Stimulated activated CD4-positive, alpha-beta T cell treated with anti-CD3 and anti-CD28 coated beads, Interleukin-12 subunit alpha, Interleukin-12 subunit beta, amount 100 ng/mL, for 24 hours (primary cell): ENCODE measurements at places on chromosomes 1 and 21.

GRCh38 chr1:223496883-223497282, 103.7 kb downstream of the CCDC185 start:
- DNase-seq: no peak

GRCh38 chr1:50983219-50983802, 13.3 kb downstream of the CDKN2C start:
- DNase-seq: no peak

GRCh38 chr1:202498542-202498941, 150.0 kb downstream of the PPP1R12B start:
- DNase-seq: no peak

GRCh38 chr1:21384620-21385019, 55.3 kb upstream of the NBPF3 start:
- no peak for DNase-seq

GRCh38 chr1:163656095-163656759, 334.5 kb downstream of the NUF2 start:
- no peak for DNase-seq

DNA sequence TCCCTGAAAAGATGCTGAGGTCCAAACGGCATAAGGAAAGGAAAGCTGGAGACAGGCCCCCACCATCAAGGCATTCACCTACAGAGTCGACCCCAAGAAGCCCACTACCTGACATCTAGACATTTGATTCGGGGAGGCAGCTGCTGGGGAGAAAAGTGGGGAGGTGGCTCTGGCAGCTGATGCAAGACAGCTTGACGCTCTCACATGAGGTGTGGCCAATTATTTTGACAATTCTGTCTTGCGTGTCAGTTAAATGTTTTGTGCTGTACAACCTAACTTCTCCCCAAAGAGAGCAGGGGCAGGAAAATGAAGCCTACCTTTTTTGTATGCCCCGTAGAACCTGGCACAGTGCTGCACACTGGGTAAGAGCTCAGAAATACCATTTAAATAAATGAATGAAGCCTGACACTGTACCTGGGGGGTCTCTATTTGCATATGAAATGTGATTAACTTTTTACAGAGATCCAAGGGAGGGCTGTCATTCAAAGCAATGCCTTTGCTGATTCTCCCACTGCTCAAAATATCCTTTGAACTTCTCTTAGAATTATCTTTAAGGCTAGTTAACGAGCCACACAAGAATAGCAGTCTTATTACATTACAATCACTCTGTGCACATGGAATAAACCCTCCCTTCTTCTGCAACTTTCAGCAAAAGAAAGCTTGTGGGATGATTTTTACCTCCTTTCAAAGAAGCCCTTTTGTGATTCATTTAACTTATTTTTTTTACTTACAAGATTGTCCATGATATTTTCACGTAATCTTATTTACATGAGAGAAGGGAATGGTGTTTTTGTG, 163.2 kb downstream of the TNR start:
- DNase-seq: no peak

DNA sequence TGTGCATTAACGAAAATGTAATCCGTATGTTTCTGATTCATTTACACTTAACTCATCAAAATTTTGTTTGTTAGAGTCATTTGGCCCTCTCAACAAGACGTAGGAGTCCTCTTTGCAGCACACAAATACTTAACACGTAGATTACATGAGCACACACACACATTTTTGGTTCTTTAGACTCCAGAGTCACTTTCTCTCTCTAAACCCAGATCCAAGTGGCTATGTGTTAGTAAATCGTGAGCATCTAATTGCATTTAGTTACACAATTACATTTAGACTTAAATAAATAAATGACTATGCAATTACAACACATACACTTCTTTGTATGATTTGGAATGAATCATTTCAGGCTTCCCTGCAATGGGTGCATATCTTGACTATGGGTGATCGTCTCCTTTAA, 109.0 kb upstream of the GREM2 start:
- no peak for DNase-seq

- DNase-seq: no peak
These were observed 22.9 kb upstream of the DIP2A start for GRCh38 chr21:46435786-46436227.

DNA sequence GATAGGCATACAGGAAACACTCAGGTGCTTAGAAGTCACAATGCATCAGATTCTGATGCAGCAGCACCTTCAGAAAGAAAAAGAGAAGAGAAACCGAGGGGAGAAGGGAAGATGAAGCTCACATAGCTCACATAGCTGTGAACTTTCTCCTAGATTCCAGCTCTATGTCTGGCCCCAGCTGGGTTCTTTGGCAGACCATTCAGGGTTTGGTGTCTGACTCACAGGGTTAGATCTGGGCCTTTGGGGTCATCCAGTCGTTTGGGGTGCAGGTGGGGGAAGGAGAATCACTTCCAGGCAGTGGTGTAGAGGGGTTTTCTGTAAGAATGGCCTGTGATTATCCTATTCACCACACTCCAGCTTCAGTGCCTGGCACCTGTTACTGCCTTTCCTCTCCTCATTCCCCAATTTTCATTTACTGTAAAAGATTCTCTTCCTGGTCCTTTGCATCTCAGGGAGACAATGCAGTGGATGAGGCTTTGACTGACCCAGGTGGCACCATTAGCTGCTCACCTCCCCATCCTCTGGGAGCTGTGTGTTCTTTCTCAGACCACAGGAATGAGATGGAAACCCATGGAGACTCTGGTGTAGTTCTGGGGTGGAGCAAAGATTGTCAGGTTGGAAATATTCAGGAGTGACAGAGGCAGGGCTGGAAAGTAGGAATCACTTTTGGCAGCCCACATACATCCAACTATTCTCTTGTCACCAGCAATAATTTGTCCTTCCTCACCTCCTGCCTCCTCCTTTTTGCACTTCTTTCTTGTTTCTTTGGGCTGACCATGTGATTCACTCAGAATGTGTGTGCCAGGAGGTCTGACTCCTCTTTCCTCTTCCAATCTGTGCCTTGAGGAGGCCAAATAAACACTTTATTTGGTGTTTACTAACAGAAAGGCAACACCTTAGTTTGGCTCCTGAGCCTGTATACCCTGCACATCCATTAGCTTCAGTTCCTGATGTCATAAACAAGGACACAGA, 103.3 kb downstream of the PAPPA2 start:
- DNase-seq: no peak

DNA sequence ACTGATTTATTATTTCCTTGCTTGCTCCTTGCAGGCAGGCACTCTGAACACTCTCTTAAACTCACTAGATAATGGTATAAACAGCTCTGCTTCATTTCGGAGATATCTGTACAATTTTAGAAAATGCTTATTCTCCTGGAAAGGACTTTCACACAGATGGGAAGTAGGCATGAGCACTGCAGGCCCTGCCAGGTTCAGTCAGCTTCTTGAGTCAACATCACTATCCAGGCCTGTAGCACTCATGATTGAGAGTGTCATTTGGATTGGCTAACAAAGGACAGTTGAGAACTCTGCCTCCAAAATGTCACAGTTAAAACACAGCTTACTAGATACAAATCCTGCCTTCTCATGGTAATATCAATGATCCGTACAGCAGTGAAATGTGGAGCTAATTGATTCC, 181.9 kb downstream of the CYYR1 start:
- no peak for DNase-seq

GRCh38 chr1:87650306-87650705, 321.6 kb downstream of the LMO4 start:
- no peak for DNase-seq

DNA sequence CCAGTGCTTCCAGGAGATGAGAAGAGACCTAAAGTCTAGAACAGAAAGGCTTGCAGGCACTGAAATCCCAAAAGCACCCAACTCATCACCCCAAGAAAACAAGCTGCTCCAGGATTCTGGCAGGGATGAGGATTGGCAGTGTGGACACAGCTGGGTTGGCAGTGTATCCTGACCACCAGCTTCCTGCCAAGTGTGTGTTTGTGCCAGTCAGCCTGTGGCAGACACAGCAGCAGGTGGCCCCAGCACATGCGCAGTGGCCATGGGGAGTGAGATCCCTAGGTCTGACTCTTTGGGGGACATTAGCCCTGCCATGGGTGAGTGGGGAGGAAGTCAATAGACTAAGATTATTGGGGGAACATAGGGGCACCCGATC, 8.7 kb upstream of the SNAPIN start:
- no peak for DNase-seq

- no peak for DNase-seq
These were observed 37.9 kb downstream of the CXADR start for GRCh38 chr21:17550671-17551308.

DNA sequence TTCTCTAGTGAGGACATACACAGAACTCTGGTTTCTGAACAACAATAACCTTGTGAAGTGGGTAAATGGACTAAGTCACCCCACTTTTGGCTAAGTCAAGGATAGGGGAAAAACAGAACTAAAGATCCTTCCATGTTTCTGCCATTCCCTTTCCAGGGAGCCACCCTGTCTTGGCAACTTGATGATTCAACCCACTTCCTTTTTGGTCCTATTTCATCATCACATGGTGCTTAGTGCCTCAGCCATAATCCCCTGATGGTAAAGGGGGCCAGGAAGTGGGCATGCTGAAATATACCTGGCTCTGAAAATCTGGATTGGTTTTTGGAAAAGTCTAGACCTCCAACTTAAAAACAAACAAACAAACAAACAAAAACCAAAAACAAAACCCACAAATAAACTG, 206.4 kb upstream of the FOXD3 start:
- no peak for DNase-seq

- DNase-seq: no peak
These were observed 47.7 kb upstream of the RHOU start for GRCh38 chr1:228687587-228687986.

DNA sequence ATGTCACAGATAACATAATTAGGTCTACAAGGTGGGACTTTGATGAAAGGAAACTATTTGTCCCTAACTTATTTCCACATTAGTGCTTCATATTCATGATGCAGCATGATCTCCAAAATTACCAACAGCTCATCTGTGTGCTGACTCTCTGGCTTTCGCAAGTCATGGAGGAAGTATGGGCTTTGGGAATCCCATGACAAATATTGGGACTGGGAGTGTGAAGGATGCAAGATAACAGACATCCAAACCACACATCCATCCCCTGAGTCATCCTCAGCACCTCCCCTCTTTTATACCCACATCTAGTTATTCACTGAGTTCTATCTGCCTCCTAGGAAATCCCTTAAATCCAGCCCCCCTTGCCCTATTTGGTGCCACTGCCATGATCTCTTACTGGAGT, 102.8 kb upstream of the COL24A1 start:
- no peak for DNase-seq

GRCh38 chr1:32172621-32173245, 6.7 kb upstream of the TXLNA start:
- no peak for DNase-seq
